ENCODE measurements at places on chromosomes 3 and 15.

- DNase-seq = no peak
These were observed 75.0 kb downstream of the PEX5L start for GRCh38 chr3:179961703-179962078.

- peak; percentile 75 for DNase-seq
These were observed 182.7 kb upstream of the GADL1 start for GRCh38 chr3:31077021-31077601.

- no peak for DNase-seq
These were observed 4.1 kb downstream of the CCR9 start for GRCh38 chr3:45890405-45890804.

DNA sequence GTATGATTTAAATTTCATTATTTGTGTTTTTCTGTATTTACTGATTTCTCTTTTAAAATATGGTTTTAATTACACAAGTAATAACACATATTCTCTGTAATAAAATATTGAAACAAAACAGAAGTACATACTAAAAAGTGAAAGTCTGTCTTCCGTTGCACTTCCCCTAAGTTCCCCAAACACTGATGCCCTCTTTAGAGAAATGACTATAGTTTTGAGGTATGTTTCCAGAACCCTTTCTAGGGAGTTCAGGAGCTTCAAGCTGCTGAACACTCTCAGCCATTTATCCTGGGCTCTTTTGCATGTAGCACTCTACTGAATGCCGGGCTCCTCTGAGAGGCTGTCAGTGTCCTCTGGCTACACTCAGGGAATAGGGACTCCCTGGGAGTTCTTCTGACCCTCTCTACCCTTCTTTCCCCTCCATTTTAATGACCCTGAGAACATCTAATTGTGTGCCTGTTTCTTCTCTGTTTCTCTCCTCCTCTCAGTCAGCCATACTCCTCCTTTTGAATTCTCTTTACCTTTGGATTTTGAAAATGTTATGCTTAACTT lies 60.4 kb upstream of the KCNAB1 start:
- DNase-seq = no peak

Data from NCI-H226 (cell line).